ENCODE measurements at places on chromosomes 4 and X. TPM values are rescaled to one million over a fixed set of nuclear protein-coding genes. Genes with fewer than 3 reads are reported as not detected.

DNA sequence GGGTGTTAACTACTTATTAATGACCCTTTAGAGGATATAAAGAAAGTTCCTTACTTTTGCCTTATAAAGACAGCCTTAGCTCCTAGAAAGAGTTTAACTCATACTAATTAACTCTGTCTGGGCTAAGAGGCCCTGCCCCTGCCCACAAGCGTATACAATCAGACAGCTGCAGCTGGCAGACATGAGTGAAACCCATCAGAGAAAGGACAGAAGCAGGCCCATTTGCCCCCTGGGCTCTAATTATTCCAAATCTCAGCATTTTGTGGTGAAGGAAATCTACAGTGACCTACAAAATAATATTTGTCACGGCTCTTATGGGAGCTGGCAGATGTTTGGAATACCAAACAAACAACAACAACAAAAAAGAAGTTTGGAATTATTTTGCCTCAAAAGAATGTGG lies 71.8 kb downstream of the CHRDL1 start:
- DNase-seq: no peak

DNA sequence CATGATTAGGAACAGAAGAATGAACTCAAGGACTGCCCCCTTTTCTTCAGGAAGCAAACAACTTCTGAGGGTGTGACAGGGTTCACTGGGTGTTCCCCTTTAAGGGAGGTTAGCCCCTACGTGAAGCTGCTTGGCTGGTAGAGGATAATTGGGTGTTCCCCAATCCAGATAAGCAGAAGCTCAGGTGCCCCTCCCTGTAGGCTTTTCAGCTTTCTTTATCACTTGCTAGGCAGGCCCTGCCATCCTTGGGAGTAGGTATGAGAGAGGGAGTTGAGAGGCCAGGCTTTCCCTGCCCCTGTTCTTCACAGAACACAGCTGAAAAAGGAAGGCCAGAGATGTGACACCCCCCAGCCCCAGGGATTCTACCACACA lies 44.2 kb downstream of the RTL9 start:
- no peak for DNase-seq

GRCh38 chr4:136032391-136032790 lies 1499.9 kb downstream of the PCDH18 start:
- no peak for DNase-seq

DNA sequence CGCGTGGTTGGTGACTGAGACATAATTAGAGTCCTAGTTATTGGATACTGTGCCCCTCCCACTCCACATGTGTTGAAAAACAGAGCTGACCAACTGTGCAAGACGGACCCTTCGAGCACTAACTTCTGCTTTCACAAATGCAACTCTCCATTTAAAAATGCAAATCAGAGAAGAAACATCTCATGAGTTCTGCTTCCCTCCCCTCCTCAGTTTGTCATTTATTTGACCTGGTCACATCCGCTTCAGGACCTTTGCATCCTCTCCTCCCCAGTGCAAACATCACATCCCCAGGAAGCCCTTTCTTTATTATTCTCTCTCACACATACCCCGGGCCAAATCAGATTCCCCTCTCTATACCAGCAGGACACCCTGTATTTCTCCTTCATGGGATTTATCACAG lies 38.1 kb upstream of the NOCT start:
- no peak for DNase-seq

GRCh38 chrX:12011075-12011474 lies 127.2 kb upstream of the FRMPD4 start:
- no peak for DNase-seq

GRCh38 chr4:141036786-141037185 lies 96.5 kb downstream of the RNF150 start:
- DNase-seq: no peak

DNA sequence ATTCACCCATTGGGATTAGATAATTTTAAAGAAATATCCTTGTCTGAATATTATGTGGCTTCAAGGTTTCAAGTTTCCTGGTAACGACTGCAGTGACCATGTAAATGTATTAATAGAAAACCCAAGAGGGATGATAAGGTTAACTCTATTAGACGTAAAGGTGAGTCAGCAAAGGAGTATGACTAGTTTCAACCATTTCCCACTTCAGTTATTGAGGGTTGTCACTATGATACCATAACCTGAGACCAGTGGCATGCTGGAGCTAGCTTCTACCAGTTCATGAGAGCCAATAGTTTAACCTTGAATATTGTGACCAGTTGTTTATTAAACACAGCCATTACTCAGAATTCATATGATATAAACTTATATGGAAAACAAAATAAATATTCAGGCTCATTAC lies 270.1 kb downstream of the TMA16 start:
- DNase-seq: no peak

GRCh38 chrX:56368962-56369361 lies 136.8 kb downstream of the KLF8 start:
- DNase-seq: no peak

DNA sequence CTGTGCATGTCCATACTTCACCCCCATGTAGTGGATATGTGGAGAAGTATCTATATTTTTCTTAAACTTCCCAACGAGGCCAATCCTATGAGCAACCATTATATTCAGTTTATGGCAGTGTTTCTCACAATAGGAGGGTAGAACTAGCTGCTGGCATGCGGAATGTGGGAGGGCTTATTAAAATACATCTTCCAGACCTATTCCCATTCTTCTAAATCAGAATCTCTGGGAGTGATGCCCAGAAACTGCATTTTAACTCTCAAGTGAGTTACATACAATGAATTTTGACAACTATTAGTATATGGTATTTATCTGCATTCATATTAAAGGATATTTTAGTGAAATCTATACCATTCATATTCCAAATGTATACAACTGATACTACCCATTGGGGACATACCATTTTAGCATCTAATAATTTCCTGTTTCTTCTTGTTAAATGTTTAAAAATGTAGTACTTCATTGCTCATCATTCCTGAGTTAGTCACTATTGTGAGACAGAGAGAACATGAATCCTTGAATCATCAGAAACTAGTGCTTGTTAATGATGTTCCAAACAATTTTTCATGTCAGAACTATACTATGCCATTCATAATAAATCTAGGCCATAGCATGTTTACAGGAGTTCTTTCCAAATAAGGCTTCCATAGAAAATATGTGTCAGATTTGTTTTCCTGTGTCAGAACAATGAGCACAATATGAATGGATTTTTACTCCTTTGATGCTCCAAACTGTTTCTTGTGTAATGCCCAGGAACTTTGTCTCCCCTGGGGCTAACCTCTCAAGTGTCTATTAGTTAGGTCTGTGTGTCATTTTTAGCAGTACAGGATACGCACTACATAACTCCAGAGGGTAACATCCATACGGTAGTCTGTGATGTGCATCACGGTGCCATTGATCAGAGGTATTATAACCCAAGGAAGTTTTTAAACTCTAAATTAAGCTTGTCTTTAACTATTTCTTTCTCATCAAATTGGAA lies 198.8 kb upstream of the BMP3 start:
- DNase-seq: no peak

GRCh38 chrX:93673056-93673868 lies at the start of gene NAP1L3:
TSS of gene NAP1L3 (minus strand) at chrX:93673578. CDS start at chrX:93673304, 274 bp downstream.
- DNase-seq: peak; percentile 89

GRCh38 chr4:189597341-189597740 lies 343.3 kb upstream of the FRG1 start:
- no peak for DNase-seq

DNA sequence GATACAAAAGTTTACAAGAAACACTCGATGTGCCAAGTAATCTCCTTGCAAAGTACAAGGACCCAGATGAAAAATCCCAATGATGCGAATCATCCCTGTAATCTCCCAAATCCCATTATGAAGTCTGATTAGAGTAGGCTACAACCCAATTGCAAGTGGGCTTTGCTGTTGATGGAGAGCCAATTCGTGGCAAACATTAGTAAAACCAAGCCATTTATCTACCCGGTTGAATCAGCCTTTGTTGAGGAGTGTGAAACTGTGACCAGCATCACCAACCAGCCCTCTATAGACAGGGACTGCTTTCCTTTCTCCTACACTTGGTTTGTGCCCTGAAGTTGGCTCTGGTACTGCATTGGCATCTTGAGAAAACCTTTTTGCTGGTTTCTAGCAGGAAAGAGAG lies 1.2 kb upstream of the PRPS2 start:
- DNase-seq: no peak

GRCh38 chrX:70338290-70338689 lies 48.4 kb downstream of the KIF4A start:
- no peak for DNase-seq

DNA sequence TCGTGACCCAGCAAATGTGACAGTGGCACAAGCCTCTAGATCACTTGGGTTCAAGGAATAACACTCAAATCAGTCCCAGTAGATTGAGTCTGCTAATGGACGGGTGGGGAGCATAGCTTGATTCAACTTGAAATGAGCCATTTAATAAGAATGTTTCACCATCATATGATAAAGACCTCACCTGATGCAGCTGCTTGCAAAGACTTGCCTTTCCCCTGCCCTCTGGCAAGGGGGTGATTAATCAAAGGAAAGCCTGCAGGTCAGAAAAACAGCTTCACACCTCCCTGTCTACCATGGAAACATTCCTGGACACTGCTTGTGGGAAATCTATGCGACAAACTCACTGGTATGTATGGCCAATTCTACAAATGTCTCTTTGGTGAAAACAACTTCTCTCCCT lies 54.5 kb downstream of the CD99L2 start:
- DNase-seq: no peak

DNA sequence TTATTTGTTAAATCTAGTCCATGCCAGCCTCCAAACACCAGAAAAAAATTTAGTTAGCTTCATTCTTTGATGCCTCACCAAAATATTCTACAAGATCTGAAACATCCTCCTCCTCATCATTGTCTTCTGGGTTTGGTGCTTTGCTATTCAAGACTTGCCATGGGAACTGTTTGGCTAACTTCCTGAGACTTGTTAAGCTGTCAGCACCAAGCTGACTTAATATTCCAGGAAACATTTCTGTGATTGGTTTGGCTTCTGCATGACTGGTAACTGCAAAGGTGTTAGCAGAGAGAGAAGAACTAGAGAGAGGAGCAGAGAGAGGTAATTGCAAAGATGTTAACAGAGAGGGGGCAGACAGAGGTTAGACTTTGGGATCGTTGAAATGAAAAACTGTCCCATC lies 101.3 kb downstream of the PALLD start:
- DNase-seq: no peak

DNA sequence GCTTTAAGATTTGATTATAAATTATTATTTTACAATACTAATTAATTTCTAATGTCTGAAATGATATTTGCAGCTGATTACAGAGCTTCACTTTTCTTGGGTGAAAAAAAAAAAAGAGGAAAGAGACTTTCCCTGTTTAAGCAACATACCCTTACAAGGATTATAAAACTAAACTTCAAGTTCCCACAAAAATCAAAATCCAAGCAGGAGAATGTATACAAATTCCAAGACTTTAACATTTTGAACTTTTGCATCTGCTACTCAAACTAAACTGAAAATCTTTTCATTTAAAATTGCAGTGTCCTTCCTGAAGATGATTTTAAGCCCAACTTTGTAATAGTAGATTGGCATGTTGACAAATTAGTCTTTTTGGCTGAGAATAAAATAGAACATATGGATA lies 742.4 kb upstream of the INTU start:
- DNase-seq: no peak

GRCh38 chr4:152348670-152349069 lies 187.2 kb downstream of the FBXW7 start:
- no peak for DNase-seq

The SHISA3 gene
- not detected for polyA plus RNA-seq

The SAT1 gene
- 2,173 TPM for polyA plus RNA-seq

The PCDH18 gene
- 17.2 TPM for polyA plus RNA-seq

The MAGEC2 gene
- polyA plus RNA-seq: not detected

The PHKA1 gene
- 2.7 TPM for polyA plus RNA-seq

The ADAM29 gene
- polyA plus RNA-seq: not detected

The BGN gene
- 27.5 TPM for polyA plus RNA-seq

The FHL1 gene
- 31.5 TPM for polyA plus RNA-seq

The VSIG1 gene
- 2.9 TPM for polyA plus RNA-seq
